ENCODE measurements at places on chromosomes 1 and 21.

GRCh38 chr1:10754568-10755329 is 41.7 kb downstream of the CASZ1 start:
- DNase-seq: no peak

DNA sequence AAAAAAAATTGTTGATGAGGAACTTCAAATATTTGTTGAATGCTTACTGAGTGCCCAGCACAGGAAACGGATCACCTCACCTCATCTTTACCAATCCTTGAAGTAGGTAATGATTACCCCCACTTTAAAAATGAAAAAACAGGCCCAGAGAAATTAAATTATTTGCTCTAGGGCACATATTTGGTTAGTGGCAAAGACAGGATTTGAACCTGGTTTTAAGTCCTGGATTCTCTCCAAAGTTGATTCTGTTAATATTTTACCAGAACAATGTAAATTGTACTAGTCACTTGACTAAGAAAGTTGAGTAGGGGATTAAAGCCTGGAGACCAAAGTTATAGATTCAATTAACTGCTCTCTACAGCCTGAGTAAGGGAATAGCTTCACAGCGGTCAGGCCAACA is 97.9 kb downstream of the GIPC2 start:
- DNase-seq: no peak

DNA sequence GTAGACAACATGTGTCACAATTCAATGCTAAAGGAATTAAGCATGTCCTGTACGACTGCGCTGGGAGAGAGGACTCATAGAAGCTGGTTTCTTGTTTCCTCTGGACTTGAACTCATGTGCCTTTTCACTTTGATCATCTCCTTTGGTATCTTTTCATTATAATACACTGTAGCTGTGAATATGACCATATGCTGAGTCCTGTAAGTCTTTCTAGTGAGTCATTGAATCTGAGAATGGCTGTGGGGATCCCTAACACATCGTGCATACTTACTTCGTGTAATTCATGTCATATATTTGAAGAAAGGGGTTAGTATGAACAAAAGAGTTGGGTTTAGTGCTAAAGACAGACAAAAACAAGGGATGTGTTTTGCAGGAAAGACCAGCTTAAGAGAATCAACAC is 148.1 kb upstream of the RUNX1 start:
- DNase-seq: no peak

GRCh38 chr21:45016406-45017038 is 57.9 kb upstream of the ADARB1 start:
- no peak for DNase-seq

GRCh38 chr1:188425687-188426086 is 1596.9 kb downstream of the PLA2G4A start:
- no peak for DNase-seq

DNA sequence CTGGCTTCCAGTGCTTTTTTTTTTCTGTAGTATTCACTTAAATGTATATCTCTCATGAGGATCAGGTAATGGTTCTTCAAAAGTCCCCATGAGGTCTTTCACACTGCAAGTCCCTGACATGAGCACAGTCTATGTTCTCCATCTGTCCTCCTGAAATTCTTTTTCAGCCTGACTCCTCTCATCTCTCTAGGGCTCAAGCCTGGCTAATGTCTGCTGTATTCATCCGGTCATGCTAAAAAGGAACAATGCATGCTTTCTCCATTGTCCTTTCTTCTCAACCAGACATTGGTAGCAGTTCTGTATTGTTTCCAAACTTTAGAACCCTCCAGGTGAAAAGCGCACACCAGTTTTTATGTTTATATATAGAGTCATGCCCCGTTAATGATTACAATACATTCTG is 368.3 kb upstream of the OLFM3 start:
- DNase-seq: no peak

GRCh38 chr1:98480271-98480670 is 181.2 kb upstream of the SNX7 start:
- DNase-seq: no peak

GRCh38 chr1:16076031-16076864 is 2.8 kb upstream of the FAM131C start:
- DNase-seq: no peak

DNA sequence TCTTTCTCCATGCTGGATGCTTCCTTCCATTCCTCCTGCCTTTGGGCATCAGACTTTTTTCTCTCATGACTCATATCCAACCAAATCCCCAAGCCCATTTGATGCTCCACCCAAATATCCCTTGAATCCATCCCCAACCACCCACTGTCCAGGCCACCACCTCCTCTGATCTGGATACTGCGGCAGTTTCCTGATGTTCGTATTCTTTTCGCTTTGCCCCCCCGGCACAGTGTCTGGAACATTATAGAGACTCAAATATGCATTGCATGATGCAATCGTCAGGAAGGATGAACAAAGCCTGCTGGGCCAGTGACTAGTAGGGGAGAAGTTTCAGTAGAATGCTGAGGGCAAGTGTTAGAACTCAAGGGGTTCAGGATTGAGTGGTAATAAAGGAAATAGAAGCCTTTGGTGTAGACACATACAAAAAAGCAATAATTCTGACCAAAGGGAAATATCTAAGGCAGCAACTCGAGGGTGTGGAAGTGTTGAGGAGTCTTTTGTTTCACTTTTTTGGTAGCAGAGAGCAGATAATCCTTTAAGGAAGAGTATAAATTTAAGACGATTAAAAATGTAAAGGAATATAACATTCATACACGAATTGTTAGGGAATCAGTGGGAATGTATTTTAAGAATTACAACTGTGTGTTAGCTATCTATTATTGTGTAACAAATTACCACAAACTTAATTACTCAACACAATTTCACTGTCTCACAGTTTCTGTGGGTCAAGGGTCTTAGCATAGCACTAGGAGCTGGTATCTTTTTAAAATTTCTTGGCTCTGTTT is 7.5 kb downstream of the S100A11 start:
- no peak for DNase-seq

DNA sequence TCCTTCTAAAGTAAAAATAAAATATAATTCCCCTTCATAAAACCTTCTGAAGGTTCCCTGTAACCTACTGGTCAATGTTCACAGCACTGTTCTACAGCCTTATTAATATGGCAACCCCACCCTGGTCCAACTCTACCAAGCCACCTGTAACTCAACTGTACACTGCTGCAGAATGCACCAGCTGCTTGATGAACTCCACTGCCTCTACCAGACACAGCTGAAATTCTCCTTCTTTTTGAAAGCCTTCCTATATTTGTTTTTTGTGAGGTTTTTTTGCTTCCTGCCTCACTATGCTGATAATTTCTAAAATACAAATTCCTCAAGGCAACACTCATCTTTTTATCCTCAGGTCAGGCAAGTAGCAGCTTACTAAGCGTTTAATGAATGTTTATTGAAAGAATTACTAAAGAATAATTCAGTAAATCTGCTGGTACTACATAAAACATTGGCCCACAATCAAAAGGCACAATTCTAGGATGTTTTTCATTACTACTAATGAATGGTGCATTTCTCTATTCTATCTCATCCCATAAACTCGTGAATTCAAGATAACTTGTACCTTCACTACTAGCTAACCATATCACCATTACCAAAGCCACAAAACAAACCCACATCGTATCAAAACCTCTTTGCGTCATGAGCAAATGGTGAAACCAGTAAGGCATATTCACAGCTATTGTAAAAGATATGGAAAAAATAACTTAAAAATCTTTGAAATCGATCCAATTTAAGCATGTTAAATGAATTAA is 2.4 kb downstream of the SSX2IP start:
- no peak for DNase-seq

DNA sequence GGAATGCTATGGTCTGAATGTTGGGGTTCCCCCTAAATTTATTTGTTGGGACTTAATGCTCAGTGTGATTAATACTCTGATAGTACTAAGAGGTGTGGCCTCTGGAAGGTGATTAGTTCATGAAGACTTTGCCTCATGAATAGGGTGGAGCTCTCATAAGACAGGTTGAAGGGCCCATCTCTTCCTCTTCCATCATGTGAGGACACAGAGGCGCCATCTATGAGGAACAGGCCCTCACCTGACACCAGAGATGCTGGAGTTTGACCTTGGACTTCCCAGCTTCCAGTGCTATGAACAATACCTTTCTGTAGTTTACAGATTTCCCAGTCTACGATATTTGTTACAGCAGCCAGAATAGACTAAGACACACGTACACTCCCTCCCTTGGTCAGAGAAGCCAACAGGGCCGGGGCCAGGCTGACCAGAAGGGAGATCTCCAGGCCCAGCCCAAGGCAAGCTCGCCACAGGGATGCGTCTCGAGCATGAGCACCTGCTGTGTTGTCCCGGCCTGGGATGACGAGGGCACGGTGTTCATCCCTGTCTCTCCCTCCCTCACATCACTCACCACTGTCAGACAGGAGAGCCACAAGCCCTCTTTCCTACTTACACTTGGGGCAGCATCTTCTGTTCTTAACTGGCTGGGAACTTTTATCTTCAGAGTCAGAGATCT is 4.7 kb upstream of the ABCG1 start:
- DNase-seq: no peak

DNA sequence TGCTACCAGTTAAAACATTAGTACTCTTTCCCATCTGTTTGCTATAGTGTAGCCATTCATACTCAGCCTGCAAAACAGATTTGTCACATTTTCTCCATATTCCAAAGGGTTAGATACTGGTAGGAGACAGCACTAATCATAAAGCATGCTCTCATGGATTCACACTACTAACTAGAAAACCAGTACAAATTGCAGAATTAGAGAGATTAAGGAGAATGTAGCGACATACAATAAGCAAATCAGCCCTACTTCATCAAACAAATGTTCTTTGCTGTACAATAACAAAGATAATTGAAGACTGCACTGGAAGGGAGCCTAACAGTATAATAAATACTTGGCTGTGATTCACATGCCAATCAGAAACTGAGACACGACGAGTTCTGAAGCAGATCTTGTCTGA is 368.0 kb upstream of the PRMT6 start:
- DNase-seq: no peak

GRCh38 chr1:151006327-151007052 is at the start of gene MINDY1:
MINDY1 (minus strand) TSS chr1:151006902; CDS start chr1:151002617, 4,285 bp downstream.
- peak; percentile 18 for DNase-seq

- no peak for DNase-seq
Observed at GRCh38 chr1:42847111-42847595, 740 bp downstream of the ZNF691 start.

- DNase-seq: peak; percentile 4
Observed at GRCh38 chr1:166165661-166166328, 1.0 kb downstream of the FAM78B start.

GRCh38 chr1:246769306-246769705 is 45.1 kb downstream of the SCCPDH start:
- no peak for DNase-seq

- DNase-seq: peak; percentile 46
Observed at GRCh38 chr1:83931658-83932253, 67.2 kb downstream of the TTLL7 start.

- no peak for DNase-seq
Observed at GRCh38 chr1:176790786-176791185, 327.8 kb downstream of the PAPPA2 start.

DNA sequence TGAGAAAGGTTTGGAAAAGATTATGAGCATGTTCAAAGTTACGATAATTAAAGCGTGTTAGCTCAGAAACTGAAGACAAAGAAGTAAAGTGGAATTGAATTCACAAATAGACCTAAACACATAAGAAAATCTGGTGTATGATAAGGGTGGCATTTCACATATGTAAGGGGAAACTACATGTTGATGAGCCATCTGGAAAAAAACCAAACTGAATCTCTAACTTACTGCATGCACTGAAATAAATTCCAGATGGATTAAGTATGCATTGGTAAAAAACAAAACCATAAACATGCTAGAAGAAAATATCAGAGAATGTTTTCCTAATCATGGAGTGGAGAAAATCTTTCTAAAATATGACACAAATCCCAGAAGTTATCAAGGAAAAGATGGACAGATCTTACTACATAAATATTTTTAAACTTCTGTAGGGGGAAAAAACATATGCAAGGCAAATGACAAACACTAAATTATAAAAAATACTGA is 34.0 kb upstream of the CTPS1 start:
- no peak for DNase-seq

GRCh38 chr1:118767971-118768370 is 220.2 kb downstream of the TBX15 start:
- no peak for DNase-seq

DNA sequence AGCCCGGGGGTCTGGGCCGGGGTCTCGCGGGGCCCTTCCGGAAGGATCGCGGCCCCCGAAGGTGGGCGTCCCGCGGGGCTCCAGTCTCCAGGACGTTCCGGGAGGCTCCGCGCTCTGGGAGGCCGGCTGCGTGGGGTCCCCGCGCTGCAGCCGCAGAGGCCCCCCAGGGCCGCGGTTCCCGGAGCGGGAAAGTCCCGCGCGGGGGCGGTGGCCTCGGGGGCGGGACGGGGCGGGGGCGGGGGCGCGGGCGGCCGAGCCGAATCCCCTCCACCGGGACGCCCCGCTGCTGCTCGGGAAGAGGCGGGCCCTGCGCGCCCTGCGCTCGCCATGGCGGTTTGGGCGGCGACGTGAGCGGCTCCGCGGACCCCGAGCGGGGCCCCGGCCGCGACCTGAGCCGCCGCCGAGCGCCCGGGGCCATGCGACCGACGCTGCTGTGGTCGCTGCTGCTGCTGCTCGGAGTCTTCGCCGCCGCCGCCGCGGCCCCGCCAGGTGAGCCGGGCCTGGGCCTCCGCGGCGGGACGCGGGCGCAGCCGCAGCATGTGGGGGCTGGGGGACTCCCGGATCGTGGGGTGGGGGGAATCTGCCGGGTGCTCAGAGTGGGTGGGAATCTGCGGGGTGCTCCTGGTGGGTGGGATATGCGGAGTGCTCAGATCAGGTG is at the start of gene IFNGR2:
Gene IFNGR2, plus strand, starts transcription at position 286 of the 658 bp plus-strand sequence. Its CDS starts 131 bp downstream, at position 417.
- DNase-seq: peak; percentile 31

DNA sequence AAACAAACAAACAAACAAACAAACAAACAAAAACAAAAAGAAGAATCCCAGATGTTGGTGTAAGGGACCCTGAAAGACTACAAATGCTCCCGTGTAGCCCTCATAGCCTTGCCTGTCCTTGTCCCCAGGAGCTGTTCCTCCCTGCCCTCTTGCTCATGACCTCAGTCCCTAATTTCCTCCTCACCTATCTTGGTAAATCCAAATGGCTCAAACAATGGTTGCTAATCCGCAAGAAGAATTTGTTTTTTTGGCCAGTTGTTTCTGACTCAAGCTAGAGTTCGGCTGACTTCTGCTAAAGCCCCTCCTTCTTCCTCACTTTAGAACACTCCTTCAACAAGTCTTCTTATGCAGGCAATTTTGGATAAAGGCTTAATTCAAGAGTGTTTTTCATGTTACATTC is 15.6 kb downstream of the LCA5L start:
- DNase-seq: no peak

- DNase-seq: no peak
Observed at GRCh38 chr1:160859166-160859565, 3.5 kb downstream of the CD244 start.

GRCh38 chr21:35195232-35195631 is 146.1 kb upstream of the RUNX1 start:
- DNase-seq: no peak

- DNase-seq: no peak
Observed at GRCh38 chr1:34108269-34108668, 56.8 kb downstream of the CSMD2 start.
